ENCODE measurements at places on chromosomes 4 and X.

- no peak for DNase-seq
These were observed 7.4 kb downstream of the MAGEB10 start for GRCh38 chrX:27815209-27815608.

DNA sequence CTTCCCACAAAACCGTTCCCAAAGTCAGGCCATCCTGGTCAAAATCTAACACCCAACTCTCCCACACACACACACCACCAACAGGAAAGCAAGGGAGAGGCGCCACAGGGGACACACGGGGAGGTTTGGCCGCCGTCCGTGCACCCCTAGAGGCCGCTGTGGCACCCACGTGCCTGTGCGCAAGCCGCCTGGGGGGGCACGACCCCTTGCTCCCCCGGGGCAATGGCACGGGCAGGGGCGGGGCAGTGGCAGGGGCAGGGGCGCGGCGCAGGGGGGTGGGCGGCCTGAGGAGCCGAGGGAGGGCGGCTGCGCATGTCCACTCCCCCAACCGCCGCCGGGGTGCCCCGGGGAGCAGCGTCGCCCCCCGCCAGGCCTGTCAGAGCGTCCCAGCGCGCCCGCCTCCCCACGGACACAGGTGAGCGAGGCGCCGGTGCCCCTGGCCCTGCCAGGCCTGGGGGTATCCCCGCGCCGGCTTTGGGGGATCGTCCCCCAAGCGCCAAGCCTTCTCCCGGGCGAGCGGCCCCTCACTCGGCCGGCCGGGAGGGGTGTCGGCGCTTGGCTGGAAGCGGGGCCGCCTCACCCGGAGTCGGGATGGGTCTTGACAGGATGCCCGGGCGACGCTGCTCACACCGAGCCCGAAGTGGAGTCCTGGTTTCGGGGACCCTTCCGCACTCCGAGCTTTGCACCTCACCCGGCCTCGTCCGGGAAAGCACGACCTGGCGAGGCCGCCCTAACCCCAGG lies at the start of gene ERAS:
ERAS (plus strand) TSS at position 379 of the 741 bp plus-strand sequence. CDS start 2,611 bp downstream, outside the sequence.
- DNase-seq, result no peak

- no peak for DNase-seq
These were observed 27.5 kb downstream of the NKX1-1 start for GRCh38 chr4:1378559-1379231.

DNA sequence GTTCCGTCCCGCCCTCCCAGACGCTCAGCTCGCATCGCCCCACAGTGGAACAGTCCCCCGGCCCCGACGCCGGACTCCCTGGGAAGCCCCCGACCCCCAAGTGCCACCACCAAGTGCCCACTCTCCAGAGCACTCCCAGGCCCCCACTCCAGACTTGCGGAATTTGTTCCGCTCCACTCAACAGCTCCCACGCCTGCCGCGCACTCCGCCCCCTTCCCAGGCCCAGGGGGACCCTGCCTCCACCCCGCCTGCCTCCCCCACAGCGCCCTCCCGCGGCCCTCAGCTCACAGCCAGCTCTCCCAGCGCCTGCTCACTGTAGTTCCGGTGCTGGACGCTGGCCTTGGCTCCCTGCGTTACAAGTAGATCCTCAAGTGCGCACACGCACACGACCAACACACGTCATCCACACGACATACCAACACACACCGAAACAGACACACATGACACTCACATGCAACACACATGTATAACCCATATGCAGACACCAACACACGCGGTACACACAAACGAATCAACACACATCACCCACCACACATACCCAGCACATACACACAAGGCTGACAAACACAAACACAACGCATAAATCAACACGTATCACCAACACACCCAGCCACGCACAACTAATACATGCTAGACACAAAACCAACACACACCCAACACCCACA lies 8.0 kb downstream of the MSX1 start:
- DNase-seq, result no peak

DNA sequence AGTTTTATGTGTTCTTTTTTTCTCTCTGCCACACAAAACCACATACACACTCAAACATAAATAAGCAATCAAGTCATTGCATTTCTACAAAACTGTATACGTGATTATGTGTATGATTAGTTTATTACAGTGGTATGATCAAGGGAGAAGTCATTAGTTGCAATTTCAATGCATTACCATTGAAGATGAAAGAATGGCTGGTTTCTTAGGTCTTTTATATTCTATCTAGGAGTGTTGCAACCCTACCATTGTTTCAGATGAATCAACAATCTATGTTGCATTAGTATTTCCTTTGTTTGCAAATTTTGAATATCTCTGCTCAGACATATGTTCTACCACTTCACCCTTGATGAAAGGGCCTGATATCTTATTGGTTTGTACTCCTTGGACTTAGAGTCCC lies 6.8 kb downstream of the ANXA3 start:
- DNase-seq, result no peak

DNA sequence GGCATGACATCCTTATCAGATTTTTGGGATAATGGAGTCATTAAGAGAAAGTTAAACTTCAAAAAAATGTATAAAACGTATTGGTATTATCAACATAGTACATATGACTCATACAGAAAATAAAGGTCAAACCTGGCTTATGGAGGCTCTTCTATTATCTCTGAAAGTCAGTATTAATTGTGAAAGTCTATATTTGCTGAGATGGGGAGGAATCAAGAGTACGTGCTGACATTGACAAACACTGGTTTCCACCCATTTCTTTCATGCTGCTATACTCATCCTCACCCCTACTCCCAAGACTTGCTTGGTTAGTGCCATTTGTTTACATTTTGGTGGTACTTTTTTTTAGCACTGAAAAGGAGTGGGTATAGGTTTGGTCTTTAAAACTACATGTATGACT lies 30.8 kb upstream of the PLA2G12A start:
- no peak for DNase-seq

- no peak for DNase-seq
These were observed 220.7 kb downstream of the HS6ST2 start for GRCh38 chrX:132737743-132738142.

- DNase-seq, result peak; percentile 10
These were observed 2.2 kb downstream of the PLXNB3 start for GRCh38 chrX:153766098-153766817.

GRCh38 chrX:108299704-108300103 lies 138.5 kb downstream of the COL4A6 start:
- DNase-seq, result no peak

- DNase-seq, result no peak
These were observed 1.2 kb upstream of the CHIC1 start for GRCh38 chrX:73561801-73562200.

DNA sequence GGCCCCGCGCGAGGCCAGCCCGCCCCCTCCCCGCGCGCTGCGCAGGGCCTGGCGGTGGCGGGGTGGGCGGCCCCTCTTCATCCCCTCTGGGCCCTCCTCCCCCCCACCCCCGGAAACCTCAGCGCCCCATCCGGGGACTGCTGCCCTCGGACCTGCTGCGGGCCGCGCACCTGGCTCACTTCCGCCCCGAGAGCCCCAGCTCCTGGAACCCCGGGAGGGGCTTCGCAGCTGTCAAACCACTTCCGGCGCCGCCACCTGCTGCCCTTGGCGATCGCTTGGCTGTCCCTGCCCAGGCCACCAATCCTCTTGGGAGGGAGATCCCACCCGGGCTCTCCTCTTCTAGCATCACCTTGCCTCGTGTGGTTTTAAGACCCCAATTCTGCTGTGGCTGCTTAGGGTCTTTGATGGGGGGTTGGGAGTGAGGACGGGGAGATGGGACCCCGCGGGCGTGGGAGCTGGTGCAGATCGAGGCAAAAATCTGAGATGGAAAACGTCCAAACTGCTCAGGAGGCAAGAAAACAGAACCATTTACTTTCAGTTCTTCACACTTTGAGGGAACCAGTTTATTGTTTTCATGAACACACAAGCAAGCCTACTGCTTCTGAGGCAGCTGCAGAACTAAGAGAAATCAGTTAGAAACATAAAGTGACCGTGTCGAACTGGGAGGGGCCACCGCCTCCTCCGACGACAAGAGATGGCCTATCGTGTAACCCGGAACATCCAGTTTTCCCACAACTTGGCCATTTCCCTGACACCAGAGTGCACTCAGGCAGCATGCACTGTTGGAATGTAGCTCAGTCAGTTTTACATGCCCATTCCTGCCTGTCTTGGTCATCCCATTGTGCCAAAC lies 754 bp downstream of the MTMR1 start:
- no peak for DNase-seq

DNA sequence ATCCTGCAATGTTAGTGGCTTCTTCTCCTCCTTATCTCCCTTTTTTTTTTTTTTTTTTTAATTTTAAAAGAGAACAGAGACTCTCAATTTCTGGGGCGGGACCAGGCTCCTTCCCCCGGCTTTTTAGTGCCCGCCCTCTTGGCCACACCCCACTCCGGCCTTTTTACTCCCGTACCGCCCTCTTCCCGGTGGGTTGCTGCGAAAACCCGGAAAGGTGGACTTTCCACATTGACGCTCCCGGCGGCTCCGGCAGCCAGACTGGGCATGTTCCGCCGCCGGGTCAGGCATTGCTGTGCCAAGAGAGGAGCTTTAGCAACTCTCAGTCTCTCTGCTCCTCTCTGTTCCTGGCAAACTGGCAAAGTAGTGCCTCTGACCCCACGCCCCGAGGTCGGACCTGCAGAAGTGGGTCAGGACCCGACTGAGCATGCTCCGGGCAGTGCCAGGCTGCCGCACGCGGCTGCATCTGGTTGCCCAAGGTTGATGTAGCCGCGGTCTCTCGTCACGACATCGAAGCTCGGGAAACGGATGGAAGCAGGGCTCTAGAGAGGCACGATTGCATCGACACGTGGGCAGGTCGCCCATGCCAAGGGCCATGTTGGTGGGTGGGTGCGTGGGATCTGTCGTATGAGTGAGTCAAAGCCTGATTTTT lies 1.1 kb upstream of the MFAP3L start:
- no peak for DNase-seq

- DNase-seq, result no peak
These were observed 25.9 kb downstream of the CC2D2A start for GRCh38 chr4:15495621-15496020.

GRCh38 chr4:176571206-176571605 lies 221.5 kb downstream of the VEGFC start:
- DNase-seq, result no peak

DNA sequence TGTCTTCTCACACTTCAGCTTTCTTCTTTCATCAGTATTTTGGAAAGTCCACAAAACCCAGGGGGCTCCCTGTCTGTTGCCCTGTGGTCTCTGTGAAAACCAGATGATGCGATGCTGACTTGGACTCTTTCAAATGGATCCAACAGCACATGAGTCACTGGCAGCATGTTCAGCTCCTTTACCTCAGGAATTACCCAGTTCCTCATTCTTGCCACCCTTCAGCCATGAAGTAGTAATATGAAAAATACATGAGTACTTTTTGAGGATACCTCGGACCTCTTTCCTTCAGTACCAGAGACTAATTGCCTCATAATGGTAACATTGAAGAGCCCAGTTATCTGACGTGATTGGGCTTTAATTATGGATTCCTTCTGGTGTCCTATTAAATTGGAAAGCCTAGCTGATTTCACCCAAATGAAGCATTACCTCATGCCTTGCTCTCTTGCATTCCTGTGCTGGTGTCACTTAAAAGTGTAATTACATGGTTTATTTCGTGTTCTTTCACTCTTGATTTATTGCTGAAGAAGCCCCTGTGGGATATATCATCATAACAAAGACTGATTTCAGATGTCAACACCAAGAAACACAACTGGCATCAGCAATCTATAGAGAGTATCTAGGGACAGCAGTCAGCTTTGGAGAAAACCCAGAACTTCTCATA lies 63.4 kb downstream of the NFKB1 start:
- DNase-seq, result no peak

GRCh38 chr4:76515975-76516843 lies 81.2 kb downstream of the SHROOM3 start:
- peak; percentile 25 for DNase-seq

GRCh38 chr4:155946486-155946885 lies 7.2 kb downstream of the CTSO start:
- no peak for DNase-seq

GRCh38 chrX:133813971-133814370 lies 171.4 kb downstream of the GPC3 start:
- DNase-seq, result no peak

GRCh38 chr4:31702326-31702725 lies 982.2 kb downstream of the PCDH7 start:
- no peak for DNase-seq

- DNase-seq, result no peak
These were observed 5.9 kb upstream of the PITX2 start for GRCh38 chr4:110628663-110629213.

GRCh38 chr4:100424376-100424775 lies 93.4 kb downstream of the EMCN start:
- no peak for DNase-seq

DNA sequence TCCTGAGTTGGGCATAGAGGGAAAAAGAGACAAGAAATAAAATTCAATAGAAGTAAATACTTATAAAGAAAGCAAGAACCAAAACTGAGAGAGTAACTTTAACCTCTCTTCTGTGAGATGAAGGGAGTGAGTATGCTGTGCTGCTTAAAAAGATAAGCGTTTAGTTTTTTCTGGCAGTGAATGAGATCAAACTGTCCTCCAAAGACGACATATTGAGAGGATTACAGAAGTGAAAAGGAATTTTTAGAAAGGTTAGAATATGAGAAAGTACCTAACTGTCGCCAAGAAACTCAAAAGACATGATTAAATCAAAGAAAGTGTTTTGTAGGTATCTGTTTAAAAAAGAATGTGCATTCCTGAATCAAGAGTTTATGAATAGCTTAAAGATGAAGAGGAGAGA lies 16.0 kb downstream of the GAB1 start:
- DNase-seq, result no peak

GRCh38 chr4:39539089-39539611 lies 11.9 kb upstream of the UGDH start:
- no peak for DNase-seq

GRCh38 chr4:7224001-7224400 lies 31.7 kb downstream of the SORCS2 start:
- no peak for DNase-seq

- no peak for DNase-seq
These were observed 526.4 kb upstream of the CXorf51A start for GRCh38 chrX:147340947-147341346.

- DNase-seq, result peak; percentile 13
These were observed 14.3 kb downstream of the SGMS2 start for GRCh38 chr4:107838861-107839565.

DNA sequence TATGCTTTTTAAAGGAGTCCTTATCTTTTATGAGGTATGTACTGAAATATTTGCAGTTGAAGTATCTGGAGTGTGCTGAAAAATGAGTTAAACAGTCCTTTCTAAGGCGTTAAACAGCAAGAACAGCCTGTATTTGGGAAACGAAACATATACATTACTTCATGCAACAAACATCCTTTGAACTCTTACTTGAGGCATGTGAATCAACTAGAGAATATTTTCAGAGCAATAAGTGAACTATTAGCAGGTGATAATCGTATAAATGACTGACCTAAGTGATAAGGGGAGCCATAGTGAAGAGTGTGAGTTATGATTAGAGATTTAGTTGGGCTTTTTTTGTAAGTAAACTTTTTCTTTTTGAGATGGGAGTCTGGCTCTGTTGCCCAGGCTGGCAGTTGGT lies 45.9 kb upstream of the RHOH start:
- DNase-seq, result no peak

Data from AML-193 (cell line).